ENCODE measurements at places on chromosomes 2 and 18.

GRCh38 chr2:232890896-232891601, 21.0 kb downstream of the SNORC start:
- DNase-seq: no peak

DNA sequence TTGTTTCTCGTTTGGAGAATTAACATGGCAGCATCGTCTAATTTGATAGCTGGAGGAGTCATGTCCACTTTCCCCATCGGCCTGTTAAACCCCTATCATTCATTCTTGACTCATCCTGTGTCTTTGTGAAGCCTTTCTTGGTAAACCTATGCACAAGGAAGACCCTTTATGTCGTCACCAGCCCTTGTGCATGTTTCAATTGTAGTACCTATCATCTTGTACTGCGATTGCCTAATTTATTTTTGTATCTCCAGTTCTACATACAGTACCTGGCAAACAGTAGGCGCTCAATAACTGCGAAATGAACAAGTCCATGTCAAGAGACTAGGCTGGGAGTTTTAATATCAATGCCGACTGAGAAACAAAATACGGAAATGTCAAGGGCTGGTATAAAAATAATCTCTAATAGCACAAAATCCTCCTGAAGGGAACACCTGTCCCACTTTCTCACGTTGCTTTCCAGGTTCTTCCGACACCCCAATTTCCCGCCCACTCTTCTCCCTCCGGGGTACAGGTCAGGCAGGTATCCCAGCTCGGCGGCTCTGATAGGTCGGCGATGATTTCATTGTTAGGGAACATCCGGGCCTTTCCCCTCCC, 1.3 kb upstream of the PPM1B start:
- no peak for DNase-seq

DNA sequence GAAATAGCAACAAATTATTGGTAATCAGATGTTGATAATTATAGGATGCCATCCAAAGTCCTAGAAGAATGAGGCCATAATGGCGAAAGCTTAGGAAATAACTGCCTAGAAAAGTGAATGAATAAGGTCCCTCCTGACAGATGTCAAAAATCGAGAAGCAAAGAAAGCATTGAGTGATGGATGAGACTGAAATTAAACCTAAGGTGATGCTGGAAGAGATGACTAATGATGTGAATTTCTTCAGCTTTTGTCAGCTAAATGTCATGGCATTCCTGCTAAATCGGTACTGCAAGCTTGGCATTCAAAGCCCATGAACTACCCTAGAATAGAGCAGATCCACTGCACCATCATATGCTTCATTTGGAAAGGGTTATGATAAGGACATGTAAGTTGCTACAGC, 74.8 kb upstream of the RGPD4 start:
- DNase-seq: no peak

- no peak for DNase-seq
Observed at GRCh38 chr2:121505986-121506586, 24.6 kb upstream of the RNU4ATAC start.

GRCh38 chr2:171902840-171903420, 8.9 kb upstream of the SLC25A12 start:
- no peak for DNase-seq

DNA sequence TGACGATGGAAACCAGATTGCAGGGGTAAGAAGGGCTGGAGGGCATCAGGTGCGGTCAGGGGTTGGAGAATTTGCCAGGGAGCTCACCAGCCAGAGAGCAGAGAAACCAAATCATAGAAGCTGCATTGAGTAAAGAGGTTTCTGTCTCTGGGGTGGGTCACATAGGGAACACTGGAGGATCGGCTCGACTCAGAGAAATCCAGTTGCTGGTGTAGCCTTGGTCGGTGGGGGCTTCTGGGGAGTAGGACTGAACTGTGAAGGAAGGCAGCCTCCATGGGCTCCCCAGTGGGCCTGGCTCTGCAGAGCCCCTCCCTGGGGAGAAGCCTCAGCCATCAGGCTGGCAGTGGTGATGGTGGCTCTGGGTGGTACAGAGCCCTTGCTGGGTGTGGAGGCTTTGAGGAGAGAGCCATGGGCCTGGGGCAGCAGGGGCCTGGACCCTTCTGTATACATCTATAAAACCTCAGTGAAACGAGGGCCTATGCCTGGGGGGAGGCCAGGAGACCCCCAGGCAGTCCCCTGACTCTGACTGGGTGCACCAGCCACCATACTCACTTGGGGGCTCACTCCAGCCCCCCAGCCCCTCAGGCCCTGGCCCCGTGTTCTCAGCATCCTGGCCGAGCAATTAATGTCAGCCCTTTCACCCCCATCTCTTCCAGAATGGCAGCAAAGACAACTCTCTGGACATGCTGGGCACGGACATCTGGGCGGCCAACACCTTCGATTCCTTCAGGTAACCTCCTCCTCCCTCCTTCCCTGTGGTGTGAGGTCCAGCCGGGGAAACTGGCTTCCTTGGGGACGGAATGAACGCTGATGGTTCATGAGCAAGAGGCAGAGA, 124.5 kb downstream of the CTIF start:
- no peak for DNase-seq
